ENCODE measurements at places on chromosomes 16 and 17.

DNA sequence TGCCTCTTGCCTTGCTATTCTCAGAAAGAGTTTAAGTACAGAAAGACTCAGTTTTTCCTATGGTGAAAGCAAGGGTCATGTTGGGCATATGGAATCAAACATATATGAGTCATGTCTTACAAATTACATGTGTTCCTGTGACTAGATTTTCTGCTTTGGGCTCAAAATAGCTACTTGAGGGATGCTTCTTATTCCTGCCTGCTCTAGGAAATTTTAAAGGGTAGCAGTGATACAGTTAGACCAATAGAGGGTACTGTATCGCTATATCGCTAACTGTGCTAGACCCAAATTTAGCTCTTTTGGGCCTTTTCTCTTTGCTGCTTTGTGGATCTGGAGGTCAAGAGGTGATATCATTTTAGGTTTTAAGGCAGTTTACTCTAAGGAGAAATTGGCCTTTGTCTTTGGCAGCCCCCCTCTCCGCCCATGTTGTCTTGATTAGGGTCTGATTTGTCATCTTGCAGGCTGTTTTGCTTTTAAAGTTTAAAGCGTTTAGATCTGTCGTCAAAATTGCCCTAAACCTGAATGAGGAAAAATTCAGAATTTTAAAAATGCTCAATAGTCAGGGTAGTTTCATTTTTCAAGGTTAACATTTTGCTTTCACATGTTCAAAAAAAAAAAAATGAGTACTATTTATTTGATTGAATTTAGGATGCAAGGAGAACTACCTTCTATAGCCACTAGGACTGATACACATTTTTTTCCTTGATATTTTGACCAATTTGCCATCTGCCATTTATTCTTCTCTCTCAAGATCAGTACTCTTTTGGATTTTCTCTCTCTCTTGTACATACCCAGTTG lies 8.8 kb downstream of the NFATC3 start:
- DNase-seq = no peak

DNA sequence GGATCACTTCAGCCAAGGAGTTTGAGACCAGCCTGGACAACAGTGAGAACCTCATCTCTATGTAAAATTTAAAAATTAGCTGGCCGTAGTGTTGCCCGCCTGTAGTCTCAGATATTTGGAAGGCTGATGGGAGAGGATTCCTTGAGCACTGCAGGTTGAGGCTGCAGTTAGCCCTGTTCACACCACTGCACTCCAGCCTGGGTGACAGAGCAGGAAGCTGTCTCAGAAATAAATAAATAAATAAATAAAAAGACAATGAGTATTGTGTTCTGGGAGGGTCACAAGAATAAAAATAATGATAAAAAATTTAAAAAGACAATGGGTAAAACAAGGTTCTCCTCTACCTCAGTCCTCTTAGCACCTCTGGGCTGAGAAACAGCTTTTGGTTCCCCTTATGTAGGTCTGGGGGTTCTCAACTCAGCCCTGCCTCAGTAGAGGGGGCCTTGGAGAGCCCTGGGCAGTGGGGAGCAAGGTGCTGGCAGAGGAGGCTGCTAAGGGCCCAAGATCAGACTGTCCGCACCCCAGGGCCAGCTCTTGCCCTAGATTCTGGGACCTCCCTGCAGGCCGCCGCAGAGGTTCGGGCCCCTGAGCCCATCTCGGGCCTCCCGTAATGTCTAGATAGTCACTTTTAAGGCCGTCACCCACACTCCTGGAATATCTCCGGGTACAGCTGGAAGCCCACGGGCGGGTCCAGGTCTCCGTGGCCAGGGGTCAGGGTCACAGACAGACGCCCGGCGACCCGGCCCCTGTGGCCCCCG lies 3.4 kb downstream of the ZNF764 start:
- DNase-seq = no peak

DNA sequence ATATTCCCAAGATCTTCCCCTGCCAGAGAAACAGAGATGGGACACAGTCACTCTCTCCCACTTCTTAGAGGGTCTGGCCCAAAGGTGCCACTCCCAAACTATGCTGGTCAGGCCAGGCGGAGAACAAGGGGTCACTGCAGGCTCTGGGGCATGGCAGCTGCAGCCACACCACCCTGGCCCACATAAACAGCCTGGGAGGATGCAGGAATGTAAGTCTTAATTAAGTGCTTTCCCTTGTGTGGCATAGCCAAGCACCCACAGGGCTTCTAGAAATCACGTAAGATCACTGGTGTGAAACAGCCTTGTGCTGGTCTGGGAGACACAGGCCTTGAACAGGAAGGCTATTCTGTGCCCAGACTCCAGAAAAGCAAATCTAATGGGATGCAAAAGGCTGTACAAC lies 31.5 kb downstream of the ABCC12 start:
- DNase-seq = no peak

GRCh38 chr17:58086953-58087352 lies 3.7 kb downstream of the DYNLL2 start:
- DNase-seq = no peak

GRCh38 chr17:2722611-2723010 lies 11.0 kb upstream of the CLUH start:
- no peak for DNase-seq

GRCh38 chr17:3796110-3796821 lies 4.7 kb downstream of the ITGAE start:
- no peak for DNase-seq

- no peak for DNase-seq
Observed at GRCh38 chr17:10208604-10209193, 10.3 kb upstream of the GAS7 start.

- no peak for DNase-seq
Observed at GRCh38 chr16:2769675-2770056, 7.4 kb downstream of the ELOB start.

- no peak for DNase-seq
Observed at GRCh38 chr17:58337600-58338453, 9.2 kb upstream of the TSPOAP1 start.

DNA sequence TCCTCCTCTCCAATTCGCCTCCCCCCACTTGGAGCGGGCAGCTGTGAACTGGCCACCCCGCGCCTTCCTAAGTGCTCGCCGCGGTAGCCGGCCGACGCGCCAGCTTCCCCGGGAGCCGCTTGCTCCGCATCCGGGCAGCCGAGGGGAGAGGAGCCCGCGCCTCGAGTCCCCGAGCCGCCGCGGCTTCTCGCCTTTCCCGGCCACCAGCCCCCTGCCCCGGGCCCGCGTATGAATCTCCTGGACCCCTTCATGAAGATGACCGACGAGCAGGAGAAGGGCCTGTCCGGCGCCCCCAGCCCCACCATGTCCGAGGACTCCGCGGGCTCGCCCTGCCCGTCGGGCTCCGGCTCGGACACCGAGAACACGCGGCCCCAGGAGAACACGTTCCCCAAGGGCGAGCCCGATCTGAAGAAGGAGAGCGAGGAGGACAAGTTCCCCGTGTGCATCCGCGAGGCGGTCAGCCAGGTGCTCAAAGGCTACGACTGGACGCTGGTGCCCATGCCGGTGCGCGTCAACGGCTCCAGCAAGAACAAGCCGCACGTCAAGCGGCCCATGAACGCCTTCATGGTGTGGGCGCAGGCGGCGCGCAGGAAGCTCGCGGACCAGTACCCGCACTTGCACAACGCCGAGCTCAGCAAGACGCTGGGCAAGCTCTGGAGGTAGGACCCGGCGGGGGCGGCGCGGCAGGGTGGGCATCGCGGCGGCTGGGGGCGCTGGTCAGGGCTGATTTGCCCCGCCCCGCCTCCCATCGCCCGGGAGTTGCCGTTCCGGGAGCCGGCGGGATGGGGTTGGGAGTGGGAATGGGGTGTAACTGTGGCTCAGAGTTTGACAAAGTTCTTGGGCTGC lies 567 bp downstream of the SOX9 start:
- peak; percentile 43 for DNase-seq

DNA sequence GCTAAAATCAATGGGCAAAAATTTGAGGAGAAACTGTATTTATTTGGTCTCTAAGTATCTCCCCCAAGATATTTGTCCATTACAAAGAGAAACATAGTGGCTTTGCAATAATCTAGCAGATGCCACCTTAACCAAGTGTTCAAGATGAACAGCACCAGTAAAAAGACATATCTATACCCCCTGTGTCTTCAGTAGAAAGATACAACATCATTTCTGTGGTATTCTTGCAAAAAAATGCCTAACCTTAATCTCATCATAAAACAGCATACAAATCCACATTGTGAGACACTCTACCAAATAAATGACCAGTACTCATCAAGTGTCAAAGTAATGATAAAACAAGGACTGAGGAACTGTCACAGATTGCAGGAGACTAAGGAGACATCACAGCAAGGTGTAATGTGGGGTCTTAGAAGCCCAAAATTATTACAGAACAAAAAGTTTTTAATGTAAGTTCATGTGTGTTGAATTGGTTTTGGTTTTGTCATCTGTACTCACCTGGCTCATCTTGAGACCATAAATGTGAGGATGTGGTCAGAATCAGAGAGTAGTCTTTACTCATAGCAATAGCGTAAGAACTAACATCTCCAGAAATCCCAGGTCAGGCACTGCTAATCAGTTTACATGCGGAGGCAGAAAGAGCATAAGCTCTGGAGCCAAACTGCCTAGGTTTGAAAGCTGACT lies 77.2 kb downstream of the AATF start:
- DNase-seq = no peak

DNA sequence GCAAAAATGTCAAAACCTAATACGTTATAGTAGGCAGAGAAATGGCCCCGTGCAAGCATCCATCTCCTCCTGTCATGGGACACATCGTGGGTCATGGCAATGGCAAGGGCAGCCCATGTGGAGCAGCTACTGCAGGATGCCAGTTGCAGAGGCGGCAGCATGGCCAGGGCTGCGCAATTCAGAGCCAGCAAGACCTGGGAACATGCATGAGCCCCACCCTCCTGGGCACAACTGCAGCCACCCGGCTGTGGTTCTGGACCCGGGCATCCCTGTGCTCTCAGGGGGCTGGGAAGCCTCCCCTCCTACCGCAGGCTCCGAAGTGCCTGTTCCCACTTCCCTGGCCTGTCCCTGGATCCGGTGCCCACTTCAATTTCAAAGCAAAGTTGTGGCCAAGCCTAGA lies 203.6 kb downstream of the CPPED1 start:
- DNase-seq = no peak

DNA sequence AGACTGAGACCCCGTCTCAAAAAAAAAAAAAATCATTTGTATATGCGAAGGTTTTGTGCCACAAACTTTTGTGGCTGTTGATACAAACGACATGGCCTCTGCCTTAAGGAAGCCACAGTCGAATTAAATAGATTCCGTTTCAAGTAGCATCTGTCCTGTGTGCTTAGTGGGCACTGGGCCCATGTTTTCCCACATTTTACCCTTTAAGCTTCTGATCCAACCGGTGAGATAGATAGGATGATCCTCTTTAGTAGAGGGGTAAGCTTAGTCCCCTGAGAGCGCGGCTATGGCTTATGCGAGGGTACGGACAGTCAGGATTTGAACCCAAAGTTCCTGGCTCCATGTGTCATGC lies 776 bp upstream of the TMEM219 start:
- peak; percentile 38 for DNase-seq

DNA sequence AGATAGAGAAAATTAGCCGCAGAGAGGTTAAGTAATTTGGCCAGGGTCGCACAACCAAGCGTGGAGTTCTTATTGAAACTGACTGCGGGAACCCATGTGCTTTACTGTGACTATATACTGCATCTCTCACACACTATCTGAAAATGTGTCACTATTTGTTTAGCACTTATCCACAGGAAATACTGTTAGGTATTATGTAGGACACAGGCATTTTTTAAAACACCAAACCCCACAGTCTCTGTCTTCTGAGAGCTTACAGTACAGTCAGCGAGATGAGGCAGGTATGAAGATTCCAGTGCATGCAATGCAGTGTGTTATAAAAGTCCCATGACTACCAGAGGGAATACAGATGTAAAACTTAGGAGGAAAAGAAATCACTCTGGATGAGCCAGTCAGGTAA lies 11.3 kb downstream of the RBL2 start:
- no peak for DNase-seq

DNA sequence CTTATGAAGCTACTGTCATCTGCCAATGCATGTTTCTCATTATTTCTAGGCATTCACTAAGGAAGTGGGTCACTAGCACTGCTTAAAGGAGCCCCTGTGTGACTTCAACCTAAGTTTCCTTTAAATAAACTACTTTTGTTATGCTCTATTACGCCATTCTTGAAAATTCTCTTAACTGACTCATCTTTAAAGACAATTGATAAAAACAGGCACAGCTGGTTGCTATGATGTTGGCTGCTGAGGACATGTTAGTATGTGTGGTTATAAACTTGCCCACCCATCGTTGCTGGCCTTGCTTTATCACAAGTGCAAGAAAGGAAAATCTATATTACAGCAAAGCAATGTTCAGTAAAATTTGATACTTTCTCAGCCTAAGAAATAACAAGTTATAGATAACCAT lies 75.8 kb upstream of the CNTNAP4 start:
- DNase-seq = no peak

GRCh38 chr17:77995146-77995852 lies 36.8 kb downstream of the TNRC6C start:
- no peak for DNase-seq

- DNase-seq = no peak
Observed at GRCh38 chr17:75067856-75068255, 19.9 kb upstream of the SLC16A5 start.

- DNase-seq = no peak
Observed at GRCh38 chr16:6374821-6375220, 957.8 kb upstream of the RBFOX1 start.

- no peak for DNase-seq
Observed at GRCh38 chr16:2778630-2778958, 1.5 kb upstream of the ELOB start.

DNA sequence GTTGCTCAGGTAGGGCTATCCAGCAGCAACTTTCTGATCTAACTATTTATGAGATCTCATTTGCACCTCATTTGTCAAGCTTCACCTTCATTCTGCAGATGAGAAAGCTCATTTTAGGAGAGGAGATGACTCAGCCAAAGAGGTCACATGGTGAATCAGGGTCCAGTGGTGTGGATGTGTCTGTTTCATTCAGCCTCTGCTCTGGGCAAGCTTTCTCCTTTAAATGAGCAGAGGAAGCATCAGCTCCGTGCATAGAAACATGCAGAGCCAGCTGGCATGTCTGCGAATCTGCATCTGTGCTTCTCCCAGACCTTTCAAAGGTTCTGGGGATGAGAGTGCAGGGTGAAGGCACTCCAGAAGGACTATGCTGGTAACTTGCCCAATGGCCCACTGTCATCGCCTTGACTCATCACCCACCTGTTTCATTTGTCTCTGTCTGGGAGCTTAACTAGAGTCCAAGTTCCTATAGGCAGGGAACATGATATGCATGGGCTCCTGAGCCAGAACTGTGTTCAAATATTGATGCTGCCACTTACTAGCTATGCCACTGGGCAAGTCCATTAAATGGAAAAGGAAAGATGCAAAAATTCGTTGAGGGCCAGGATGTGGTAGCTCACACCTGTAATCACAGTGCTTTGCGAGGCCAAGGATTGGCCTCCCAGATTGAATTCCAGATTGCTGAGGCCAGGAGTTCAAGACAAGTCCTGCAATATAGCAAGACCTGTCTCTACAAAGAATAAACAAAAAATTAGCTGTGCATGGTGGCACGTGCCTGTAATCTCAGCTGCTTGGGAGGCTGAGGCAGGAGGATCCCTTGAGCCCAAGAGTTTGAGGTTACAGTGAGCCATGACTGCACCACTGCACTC lies 67.1 kb upstream of the NLK start:
- DNase-seq = no peak
